ENCODE measurements at places on chromosomes 5 and 9.

GRCh38 chr9:97575673-97576200, 57.4 kb downstream of the TSTD2 start:
- DNase-seq = no peak

- DNase-seq = peak; percentile 25
Observed at GRCh38 chr9:893843-894420, 52.4 kb downstream of the DMRT1 start.

GRCh38 chr5:111494355-111494999, 17.9 kb downstream of the STARD4 start:
- no peak for DNase-seq

DNA sequence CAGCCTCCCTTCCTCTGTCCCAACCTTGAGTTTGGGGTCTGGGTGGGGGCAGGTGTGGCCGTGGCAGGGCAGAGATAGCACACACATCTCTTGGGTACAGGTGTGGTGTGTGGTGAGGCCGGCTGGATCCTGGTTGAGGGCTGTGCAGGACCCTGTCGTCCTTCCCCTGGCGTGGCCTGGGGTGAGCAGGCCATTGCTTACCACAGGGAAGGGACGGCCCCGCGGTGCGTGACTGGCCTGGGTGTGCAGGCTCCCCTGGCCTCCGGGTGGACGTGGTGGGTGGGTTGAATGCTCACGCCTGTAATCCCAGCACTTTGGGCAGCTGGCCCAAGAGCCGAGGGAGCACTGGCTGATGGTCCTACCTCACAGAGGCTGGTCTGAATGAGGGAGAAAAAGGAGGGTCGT, 1.2 kb downstream of the ARRDC1 start:
- DNase-seq = no peak

DNA sequence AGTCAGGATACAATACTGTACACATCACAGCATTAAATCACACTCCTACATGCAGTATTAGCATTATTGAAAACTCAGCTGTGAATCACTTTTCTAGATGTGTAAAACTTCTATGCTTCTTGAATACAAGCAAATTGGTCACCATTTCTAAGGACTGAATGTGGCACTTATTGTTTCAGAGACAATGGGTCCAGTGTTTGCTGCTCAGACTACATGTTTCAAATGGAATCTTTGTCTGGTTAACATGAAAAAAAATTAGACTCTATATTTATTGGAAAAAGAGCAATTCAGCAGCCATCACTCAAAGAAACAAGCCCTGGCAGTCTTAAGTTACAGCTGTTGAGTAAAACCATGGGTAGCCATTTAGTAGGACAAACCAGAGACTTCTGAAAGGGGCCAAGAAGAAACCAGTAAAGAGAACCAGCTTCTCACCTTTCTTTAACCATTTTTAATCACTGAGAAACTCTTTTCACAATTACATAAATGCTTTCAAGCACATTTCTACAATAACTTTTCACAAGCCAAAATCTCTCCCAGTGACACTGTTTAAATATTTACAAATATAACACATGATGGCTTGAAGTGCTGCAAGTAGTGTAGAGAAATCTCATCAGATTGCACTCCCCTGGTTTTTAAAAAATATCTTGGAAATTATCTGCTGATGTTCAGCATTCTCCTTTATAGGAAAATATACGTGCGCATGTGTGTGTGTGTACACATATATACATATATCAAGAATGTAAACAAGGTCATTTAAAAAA, 35.2 kb downstream of the OR2K2 start:
- DNase-seq = no peak

DNA sequence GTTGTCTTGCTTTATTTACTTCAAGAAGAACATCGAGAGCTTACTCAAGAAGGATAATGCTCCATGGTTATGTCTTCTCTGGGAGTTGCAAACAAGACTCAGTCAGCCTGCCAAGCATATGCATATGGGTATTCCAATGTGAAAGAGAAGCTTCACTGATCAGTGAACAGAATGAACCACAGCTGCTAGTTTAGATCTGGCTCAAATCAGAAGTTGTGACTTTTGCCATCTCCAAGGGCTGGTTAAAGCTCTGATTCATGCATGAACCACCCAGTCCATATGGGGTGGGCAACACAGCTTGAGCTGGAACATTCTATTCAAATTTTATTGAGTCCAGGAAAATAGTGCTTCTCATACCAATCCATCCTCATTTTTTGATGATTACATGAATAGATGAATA, 50.0 kb downstream of the ATPSCKMT start:
- no peak for DNase-seq

DNA sequence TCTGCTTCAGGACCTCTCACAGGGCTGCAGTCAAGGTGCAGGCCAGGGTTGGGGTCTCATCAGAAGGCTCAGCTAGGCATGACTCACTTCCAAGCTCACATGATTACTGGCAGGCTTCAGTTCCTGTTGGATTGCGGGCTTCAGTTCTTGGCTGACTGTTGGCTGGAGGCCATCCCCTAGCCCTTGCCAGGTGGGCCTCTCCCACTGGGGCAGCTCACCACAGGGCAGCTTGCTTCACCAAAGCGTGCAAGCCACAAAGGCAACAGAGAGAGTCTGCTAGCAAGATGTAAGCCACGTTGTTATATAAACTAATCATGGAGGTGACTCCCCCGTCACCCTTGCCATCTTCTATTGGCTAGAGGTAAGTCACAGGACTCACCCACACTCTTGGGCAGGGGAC, 14.4 kb downstream of the CPLX2 start:
- DNase-seq = peak; percentile 63

DNA sequence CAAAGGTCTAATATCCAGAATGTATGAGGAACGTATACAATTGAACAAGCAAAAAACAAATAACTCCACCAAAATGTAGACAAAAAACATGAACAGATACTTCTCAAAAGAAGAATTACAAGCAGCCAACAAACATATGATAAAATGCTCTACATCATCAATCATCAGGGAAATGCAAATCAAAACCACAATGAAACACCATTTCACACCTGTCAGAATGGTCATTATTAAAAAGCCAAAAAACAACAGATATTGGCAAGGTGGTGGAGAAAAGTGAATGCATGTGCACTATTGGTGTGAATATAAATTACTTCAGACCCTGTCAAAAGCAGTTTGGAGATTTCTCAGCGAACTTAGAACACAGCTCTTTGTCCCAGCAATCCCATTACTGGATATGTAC, 313.8 kb downstream of the ARRDC3 start:
- no peak for DNase-seq

- DNase-seq = no peak
Observed at GRCh38 chr9:83432104-83432627, 106.0 kb downstream of the FRMD3 start.

DNA sequence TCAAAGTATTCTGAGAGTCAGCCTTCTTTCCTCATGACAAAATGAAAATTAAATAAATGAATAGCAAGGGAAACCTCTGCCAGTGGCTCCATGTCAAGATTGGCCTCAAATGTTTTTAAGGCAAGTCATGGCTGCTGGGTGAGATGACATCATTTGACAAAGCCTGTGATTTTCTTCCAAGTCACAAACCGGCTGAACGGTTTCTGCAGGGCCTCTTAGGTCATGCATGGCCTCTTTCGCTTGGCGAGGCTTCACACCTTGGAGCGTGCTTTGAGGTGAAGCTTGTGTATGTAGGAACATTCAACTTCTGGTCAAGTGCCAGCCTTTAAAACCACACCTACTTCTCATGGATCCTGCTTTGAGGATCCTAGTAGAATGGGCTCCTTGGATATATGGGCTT, 161.0 kb upstream of the ZNF618 start:
- DNase-seq = no peak

DNA sequence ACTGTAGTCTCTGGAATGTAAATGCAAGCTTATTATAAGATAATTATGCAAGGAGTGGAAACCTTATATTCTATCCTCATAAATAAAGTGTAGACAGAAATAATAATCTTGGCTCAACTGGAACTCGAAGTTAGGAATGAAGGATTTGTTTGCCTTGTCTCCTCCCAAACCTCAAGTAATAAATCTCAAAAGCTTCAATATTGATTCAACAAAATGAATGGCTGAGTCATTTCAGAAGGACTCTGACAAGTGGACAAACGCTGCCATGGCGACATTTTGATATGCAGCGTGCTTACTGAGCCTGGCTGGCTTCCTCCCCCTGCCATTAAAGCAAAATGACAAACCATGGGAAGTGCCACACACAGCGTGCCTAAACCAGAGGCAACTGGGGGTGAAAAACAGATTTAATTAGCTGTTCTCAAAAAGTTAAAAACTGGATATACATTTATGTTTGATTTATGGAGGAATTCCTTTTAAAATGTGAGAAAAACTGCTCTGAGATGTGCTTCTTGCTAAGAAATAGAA, 10.5 kb upstream of the ADGRV1 start:
- DNase-seq = peak; percentile 64

DNA sequence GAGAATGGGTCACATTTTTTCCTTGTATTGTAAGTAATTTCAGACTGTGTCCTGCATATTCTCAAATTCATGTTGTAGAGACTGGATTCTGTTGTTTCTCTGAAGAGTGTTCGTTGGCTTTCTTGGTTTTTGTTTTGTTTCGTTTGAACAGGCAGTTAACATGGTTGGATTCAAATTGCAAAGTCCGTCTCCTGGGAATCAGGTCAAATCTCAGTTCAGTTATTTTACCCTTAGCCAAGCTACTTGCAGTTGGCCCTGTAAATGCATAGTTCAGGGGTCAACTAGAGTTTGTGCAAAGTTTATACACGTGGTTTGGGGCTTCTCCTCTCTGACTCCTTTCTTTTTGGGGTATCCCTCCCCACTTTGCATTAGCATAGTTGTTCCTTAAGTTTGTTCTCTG, 21.7 kb upstream of the FBXW11 start:
- no peak for DNase-seq

DNA sequence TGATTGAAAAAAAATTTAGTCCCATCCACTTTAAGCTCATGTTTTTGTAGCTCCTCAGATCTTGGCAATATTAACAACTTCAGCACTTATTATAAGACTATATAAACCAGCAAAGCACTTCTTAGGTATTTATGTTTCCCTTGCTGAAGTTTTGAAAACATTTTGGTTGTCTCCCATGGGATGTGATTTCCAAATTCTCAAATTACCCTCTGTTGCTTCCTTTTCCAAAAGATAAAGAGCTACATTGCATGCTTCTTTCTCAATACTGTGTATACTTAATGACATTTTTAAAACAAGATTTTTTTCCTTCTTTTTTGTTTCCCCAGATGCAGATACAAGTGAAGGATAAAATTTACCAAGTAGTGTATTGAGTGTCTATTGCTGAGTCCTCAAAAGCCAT, 567.1 kb downstream of the CSNK1G3 start:
- DNase-seq = no peak

DNA sequence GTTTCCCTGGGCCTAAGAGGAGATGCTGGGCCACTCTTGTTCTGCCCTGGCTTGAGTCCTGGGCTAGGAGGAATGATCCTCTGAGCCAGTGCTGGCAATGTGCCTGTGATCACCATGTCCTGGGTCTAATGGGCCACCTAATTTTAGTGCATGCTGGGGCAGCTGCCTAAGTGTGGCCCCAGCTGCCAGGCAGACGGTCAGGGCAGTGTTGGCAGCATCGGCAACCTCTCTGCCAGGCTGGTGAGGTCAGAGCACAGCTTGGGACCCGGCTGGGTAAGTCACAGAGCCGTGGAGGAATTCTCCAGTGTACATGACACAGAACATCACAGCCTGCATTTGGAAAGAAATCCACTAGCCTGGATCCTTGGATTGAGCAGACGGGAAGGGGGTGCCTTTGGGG, 21.4 kb upstream of the PITX1 start:
- DNase-seq = no peak
